Fibroblast of skin of back (primary cell): ENCODE measurements at places on chromosomes 2 and 18.
A peak's percentile ranks its signal among the peaks of the same experiment; 100 is the strongest.

DNA sequence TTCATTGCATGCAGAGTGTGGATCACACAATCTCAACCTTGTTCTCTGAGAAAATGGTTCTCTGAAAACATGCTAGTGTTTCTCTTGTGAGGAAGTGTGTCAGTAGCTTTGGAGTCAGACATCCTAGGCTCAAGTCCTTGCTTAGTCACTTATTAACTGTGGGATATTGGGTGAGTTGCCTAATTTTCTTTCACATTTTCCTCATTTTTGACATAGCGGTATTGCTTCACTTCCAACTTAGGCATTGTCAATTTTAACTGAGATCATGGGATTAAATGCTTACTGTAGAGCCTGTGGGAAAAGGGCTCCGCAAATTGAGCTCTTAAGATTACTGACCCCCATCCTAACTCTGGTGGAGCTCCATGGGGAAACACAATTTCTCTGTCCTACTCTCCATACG is 622.2 kb downstream of the CNTNAP5 start:
- no peak for DNase-seq

DNA sequence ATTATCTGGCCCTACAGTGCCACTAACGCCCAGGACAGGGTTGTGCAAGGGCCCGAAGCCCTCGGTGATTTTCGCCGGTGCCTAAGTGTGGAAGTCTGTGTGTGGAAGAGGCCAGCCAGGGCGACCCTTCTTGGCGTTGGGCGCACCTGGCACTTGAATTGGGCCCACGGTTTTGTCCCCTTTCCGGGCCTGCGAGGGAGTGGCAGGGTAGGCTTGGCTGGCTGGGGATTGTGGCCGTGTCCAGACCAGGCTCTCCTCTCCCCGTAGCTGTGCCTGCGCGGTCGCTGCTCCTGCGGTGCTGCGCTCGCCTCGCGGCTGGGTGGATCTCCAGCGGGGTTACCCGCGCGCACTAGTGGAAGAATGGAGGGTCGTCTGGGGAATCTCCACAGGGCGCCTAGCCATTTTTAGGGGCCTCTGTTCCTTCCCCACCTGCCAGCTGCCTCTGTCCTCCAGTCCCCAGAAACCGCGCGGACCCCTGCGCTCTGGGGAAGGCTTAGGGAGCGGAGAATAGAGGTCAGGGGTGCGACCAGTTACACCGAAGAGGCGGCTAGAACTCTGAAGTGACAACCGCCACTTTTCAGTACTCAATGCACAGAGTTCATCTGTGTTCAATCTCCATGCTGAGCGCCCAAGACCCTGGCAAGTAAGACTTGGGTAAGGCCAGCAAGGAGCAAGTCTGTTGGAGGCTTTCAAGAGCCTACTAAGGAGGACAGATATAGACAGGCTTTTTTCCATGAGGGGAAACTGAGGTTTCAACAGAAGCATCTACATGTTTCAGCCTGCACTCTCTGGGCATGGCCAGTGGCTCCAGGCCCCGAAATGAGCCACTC is 16.0 kb downstream of the EVX2 start:
- DNase-seq, result no peak

GRCh38 chr2:84452624-84453023 is 6.5 kb downstream of the SUCLG1 start:
- no peak for DNase-seq

GRCh38 chr18:64852281-64852680 is 703.4 kb upstream of the LINC00305 start:
- DNase-seq, result no peak

GRCh38 chr2:29057006-29057405 is 17.3 kb downstream of the PCARE start:
- no peak for DNase-seq

GRCh38 chr2:42312106-42312505 is 48.9 kb downstream of the COX7A2L start:
- no peak for DNase-seq

GRCh38 chr2:215716956-215717355 is 281.1 kb upstream of the FN1 start:
- DNase-seq, result peak; percentile 59

DNA sequence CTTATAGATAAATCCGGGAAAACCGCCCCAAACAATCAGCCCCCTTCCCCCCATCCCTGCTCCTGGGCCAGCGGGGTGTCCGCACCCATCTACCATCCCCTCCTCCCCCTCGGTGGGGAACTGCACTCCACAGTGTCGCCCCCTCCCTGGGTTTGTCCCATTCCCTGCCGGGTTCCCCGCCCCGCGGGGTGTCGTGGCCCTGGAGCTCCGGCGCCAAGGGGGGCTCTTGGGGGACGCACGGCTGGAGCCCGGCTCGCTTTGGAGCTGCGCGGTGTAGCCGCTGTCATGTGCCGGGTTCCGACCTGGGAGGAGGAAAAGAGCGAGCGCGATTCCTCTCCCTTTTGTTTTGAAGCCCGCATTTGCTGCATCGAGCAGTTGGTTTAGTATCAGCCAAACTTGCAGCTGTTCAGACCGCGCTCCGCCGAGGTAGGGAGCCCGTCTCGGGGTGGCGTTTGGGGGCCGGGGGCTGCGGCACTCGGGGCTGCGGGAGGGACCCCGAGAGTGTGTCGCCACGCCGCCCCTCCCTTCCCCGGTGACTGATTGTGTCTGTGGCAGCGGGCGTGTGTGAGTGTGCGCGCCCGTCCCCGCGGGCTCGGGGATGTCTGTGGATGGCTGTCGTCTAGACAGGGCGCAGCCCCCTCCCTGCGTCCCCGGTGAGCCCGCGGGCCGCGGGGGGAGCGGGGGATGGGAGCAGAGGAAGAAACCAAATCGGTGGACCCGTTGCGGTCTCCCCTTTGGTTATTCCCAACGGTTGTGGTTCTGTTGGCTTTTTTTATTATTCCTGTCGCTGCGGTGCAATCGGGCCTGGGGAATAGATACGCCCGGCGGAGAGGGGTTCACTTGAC is 797 bp downstream of the CTIF start:
- peak; percentile 58 for DNase-seq
